Stimulated activated CD4-positive, alpha-beta T cell treated with anti-CD3 and anti-CD28 coated beads, Interleukin-1b, Interleukin-23, amount 100 ng/mL, for 1 hour (primary cell): ENCODE measurements at places on chromosomes 3 and 15.

DNA sequence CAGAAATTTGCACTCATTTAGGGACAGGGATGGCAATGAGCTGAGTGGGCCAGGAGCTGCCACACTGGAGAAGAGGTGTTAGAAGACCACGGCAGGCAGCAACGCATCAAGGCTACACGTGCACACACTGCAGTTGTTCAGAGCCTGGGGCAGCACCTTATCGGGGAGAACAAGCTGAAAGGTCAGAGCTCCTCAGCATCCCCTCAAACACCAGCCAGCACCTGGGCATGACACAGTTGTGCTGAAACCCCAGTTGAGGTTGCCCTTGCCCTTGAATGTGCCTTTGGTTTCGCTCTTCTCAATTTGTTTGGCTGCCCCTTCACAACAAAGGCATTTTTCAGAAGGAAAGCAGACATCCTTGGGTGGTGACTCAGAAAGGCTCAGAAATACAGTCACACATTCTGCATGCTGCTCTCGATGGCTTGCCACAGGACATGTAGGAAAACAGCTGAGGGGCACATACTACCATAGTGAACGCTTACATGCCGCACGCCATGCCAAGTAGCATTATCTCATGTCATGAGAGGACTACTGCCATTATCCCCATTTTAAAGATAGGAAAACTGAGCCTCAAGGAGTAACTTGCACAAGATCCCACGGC is 57.6 kb downstream of the ST8SIA2 start:
- DNase-seq: no peak

- no peak for DNase-seq
Measured at GRCh38 chr3:95629802-95630201, 1184.6 kb upstream of the EPHA6 start.

DNA sequence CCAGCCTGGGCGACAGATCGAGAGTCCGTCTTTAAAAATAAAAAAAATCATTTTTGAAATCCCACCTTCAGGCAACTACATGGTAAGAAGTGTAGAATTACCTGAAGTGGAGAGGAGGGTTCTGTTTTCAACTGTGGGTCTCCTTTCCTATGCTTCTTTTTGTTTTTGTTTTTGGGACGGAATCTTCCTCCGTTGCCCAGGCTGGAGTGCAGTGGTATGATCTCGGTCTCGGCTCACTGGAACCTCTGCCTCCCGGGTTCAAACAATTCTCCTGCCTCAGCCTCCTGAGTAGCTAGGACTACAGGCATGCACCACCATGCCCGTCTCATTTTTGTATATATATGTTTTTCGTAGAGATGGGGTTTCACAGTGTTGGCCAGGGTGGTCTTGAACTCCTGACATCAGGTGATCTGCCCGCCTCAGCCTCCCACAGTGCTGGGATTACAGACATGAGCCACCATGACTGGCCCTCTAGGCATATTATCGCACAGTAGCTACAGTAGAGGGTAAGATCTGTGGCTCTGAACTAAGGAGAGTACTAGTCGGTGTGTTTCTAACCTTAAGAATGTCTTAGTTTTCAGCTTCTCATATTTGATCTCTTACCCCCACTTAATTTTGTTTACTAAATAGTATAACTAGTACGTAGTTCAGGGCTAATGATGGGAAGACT is 8.5 kb downstream of the EBLN2 start:
- no peak for DNase-seq

DNA sequence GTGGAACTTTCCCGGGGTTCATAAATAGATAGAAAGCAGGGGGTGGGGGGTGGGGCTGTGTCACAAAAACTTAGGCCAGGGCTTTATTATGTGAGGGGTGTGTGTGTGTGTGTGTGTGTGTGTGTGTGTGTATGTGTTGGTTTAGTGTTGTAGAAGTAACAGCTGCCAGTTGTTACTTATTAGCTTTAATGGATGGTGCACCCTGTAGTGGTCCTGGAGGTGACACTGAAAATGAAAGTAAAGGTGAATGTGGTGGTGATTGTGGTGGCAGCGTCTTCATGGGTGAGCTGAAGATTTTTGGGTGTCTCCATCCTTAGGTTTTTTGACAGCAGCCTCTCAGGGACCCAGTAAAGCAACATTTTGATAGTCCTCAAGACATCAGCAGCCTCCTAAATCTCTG is 449.9 kb downstream of the PDCD6IP start:
- no peak for DNase-seq

- DNase-seq: no peak
Measured at GRCh38 chr15:74167891-74168331, 5.6 kb upstream of the ISLR start.

DNA sequence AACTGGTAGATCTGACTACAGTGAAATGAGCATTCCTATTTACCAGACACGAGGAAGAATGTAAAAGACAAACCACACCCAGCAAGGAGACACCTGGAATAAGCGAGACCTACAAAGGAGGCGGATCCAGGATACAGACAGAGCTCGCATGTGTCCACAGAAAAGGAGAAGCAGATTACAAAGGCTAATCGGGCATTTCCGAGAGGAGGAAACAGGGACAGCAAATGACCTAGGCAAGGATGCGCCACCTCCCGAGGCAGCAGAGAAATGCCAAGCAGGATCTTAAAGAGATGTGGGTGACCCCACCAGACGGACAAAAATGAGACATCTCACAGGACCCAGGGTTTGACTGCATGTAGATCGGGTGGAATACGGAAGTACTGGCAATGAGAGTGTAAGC is 63.2 kb upstream of the IQSEC1 start:
- no peak for DNase-seq

DNA sequence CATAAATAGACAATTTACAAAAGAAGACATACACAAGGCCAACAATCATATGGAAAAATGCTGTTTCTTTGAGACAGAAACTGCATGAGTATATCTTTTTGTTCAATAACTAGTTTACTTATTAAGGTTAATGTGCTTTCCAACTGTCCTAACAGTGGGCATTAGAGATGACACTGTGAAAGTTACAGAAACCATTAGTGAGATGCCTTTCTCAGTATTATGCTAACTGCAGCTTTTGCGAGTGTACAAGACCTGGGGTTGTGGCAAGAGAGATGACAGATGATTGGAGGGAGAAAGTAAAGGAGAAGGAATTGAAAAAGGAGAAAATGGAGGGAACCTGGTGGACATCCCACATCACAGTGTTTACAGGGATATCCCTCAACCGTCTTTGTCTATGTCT is 640.5 kb downstream of the ZPLD1 start:
- no peak for DNase-seq

DNA sequence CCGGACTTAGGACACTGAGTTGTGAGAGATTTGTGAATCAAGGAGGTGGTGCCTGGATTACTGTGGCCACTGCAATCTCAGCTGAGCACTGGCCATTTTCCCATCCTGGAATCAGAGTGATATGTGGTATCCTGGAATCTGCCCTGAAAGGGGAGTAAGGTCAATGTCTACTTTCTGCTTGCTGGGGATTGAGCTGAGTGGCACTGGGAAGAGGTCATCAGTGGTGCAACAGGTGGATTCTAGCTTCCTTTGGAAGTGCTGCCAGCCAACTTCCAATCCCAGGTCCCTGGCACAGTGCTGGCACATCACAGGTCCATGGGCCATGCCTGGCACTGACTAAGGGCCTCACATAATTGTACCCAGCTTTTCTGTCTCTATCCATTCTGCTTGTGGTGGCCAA is 20.6 kb upstream of the TSEN2 start:
- DNase-seq: no peak

GRCh38 chr3:100748220-100748619 is 38.9 kb downstream of the TFG start:
- no peak for DNase-seq

GRCh38 chr3:177523067-177523675 is 325.9 kb upstream of the TBL1XR1 start:
- no peak for DNase-seq

DNA sequence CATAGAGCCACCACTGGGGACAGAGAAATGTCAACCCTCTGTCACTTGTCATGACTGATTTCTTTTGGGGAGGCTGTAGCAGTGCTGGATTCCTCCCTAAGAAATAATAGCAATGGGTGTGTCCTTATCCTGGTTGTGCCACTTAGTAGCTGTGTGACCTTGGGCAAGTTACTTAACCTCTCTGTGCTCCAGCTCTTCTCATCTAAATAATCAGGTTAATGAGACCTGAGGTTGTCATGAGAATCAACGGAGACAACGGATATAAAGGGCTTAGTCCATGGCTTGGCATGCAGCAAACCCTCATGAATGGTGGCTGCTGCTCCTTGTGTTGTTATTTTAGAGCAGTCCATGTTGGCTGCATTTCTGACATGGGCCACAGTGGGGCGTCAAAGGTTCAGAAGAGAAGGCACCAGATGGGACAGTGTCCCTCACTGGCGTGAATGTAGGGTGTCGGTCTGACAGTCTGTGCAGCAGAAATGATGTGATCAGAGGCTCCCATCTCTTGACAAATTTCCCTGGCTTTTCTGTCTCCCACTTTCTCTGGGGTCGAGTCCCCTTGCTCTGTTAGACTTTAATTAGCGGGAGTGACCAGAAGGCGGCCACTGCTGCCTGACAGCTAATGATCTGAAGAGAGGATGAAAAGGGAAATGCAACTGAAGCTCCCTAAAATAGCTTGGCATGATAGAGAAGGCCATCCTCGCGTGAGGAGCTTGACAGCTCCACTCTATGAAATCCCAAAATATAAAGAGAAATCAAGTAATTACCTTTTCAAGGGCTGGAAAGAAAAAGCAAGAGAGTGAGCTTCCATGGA is 209.4 kb downstream of the CADPS start:
- DNase-seq: no peak

DNA sequence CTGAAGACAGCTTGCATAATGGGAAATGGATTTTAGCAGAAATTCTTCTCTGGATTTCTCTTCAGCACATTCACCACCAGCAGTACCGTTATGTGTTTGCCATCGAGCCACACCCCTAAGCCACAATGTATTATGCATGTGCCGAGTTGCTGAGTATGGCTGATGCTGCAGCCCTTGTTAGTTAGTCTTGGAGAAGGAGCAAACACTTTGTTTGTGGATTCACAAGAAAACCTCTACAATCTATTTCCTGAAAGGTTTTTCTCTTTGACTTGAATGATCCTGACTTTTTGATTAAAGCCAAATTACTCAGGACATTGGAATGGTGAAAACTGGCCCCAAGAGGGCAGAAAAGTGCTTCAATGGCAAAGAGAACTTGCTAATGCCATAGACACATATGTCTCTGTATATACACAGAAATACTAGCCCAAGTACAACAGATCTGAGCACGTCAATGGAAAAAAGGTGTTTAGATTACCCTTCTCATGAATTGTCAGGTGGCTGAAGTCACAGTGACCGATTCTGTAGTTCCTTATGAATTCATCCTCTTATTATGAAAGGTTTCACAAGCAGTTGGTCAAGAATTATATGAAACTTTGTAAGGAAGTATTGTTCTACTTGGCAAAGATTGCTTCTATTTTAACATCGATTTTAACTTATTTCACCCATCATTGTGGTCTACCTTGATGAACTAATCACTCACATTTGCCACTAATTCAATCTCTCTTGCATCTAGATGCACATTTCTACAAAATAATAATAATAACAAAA is 103.0 kb downstream of the P3H2 start:
- no peak for DNase-seq

DNA sequence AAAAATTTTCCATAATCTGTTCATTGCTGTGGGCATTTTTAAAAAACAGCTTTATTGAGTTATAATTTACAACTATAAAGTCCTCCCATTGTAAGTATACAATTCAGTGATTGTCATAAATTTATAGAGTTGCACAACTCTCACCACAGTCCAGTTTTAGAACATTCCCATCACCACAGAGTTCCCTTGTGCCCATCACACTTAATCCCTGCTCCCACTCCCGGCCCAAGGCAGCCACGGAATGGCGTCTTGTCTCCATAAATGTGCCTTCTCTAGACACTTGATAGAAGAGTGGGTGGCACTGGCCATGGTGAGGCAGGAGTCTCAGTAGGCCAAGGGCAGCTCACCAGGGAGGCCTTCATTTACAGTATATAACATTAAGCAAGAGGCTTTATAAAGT is 6.3 kb downstream of the TSEN2 start:
- no peak for DNase-seq

- no peak for DNase-seq
Measured at GRCh38 chr3:153970047-153970446, 151.1 kb upstream of the ARHGEF26 start.
